ENCODE measurements at places on chromosomes 5 and 9. TPM values are rescaled to one million over a fixed set of nuclear protein-coding genes. Genes with fewer than 3 reads are reported as not detected.

GPR151 gene
- not detected for total RNA-seq

PCDHB5 gene
- 6.4 TPM for total RNA-seq

TICAM2 gene
- total RNA-seq = 1.5 TPM

OR1J1 gene
- total RNA-seq = not detected

TMEM232 gene
- total RNA-seq = 2.0 TPM

DIAPH1 gene
- total RNA-seq = 63.6 TPM

IL9 gene
- total RNA-seq = not detected

PRDM9 gene
- total RNA-seq = not detected

OLFML2A gene
- total RNA-seq = 11.4 TPM

CLIC3 gene
- total RNA-seq = 0.32 TPM

DNA sequence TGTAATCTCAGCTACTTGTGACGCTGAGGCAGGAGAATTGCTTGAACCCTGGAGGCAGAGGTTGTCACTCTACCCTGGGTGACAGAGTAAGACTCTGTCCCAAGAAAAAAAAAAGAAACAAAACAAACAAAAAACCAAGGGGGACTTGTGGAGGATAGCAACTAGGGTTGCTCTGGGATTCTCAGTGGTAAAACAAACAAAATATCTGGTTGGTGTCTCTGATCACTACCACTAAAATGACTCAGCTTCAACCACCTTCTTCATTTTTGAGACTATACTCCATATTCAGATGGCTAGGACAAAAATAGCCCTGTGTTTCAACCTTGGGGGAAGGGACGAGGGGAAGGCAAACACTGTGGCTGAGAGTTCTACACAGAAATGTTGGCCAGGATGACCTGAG lies 110.3 kb downstream of the ARRDC3 start:
- DNase-seq = no peak

GRCh38 chr5:58753446-58753845 lies 170.6 kb downstream of the RAB3C start:
- DNase-seq = no peak

DNA sequence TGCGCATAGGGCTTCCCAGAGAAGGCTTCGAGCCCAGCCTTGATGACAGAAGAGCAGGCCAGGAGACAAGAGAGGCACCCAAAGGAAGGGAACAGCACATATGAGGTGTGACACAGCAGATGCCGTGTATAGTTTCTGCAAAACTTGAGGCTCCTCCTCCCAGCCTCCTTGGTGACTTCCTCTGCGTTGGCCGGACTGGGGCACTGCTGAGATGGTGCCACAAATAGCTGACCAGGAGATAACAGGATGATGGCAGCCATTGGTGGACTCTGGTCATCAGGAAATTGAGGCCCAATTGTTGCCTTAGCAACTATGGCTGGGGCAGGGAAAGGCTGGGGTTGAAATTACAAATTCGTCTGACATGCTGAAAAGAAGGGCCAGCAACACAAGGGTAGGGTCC lies 4.8 kb upstream of the ZNF79 start:
- no peak for DNase-seq

DNA sequence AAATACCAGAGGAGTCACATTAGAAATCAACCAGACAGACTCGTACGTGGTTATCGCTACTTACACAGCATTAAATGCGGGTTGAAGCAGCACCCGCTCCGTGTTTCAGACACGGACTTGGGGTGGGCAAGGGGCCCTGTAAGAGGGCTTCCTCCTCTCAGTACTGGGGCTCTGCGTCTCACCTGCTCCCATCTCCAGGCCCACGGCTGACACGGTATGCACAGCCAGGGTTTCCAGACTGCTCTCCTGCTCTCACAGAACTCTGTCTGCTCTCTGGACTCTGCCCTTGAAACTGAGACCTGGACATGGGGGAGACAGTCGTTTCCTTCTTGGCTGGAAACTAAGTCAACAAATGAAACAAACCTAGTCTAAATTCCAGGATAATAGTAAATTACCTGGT lies 24.7 kb upstream of the RASGEF1C start:
- no peak for DNase-seq

- DNase-seq = no peak
These were observed 168.7 kb downstream of the C5orf15 start for GRCh38 chr5:133799571-133800237.

DNA sequence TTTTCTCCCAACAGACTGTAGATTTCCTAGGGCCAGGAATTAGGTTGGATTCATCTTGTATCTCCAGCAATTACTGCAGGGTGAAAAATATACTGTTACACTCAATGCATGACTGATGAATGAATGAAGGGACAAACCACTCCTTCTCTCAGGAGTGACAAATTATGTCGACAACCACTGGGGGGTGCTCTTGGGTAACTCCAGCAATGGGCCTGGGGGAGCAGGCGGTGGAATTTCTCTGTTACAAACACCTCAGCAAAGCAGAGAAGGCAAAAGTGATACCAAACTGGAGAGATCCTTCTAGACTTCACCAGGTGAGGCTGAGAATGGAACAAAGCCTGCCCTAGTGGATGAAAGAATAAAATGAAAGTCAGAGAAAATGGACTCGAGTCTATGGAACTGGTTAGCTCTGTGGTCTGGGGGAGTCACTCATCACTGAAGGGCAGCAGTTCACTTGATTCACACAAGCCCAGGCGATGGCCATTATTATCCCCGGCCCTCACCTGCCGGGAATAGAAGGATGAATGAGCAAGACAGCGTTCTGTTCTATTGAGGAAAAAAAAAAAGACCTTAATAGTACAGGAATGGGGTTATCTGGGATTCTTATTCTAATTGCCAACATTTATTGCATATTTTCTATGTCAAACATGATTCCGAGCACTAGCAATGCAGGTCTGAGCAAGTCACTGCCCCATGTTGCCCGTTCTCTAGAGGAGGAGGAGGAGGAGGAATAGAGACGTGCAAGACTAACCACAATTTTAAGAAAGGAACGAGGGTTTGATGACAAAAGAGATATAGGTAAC lies 341.1 kb downstream of the ASTN2 start:
- DNase-seq = no peak

DNA sequence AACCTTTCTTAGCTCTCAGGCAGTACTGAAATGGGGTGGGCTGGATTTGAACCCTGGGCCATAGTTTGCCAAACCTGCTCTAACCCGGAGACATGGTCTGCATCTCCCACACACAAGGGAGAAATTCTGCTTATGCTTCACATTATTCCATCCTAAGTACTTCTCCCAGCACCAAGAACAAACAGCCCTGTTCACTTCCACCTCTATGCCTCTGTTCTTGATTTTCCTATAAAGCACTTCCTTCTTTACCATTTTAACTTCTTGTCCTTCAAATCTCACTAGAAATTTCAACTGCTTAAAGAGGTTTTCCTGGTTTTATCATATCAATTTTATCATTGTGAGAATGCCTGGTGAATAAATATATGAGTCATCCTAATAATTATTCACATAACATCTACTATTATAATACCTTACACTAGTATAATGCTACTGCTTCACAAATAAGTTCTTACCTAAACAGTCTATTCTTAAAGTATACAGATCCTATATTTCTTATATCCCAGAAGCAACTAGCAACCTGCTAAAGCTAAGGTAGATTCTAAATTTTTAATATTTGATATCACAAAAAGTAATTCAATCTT lies 12.7 kb downstream of the FEM1C start:
- DNase-seq = no peak

GRCh38 chr5:135011355-135012032 lies 22.5 kb downstream of the PITX1 start:
- peak; percentile 37 for DNase-seq

DNA sequence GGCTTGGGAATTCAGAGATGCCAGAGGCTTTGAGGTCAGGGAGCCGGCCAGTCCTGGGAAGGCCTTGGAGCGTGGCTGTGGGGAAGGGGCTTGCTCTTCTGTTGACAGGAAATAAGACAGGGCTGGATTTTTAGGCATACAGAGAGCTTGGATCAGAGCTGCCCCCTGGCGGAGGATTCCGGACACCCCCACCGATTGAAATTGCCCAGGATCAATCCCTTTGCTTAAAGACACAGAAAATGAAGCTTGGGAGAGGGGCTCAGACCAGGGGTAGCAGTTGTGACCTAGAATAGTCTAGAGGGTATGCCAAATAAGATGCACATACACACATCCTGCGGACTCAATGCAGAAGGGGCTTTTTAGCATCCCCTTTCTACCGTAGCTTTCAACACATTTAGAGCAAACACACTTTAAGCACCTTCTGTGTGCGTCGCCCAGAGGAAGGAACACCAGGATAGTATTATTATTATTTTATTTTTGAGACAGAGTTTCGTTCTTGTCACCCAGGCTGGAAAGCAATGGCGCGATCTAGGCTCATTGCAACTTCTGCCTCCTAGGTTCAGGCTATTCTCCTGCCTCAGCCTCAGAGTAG lies 1.7 kb upstream of the NTMT1 start:
- DNase-seq = no peak

- DNase-seq = no peak
These were observed 65.1 kb upstream of the NEURL1B start for GRCh38 chr5:172575816-172576545.

- DNase-seq = no peak
These were observed at the start of gene NACC2 for GRCh38 chr9:136095070-136096058. Gene NACC2 (minus strand): TSS chr9:136095289. CDS start chr9:136050521, 44,768 bp downstream.

DNA sequence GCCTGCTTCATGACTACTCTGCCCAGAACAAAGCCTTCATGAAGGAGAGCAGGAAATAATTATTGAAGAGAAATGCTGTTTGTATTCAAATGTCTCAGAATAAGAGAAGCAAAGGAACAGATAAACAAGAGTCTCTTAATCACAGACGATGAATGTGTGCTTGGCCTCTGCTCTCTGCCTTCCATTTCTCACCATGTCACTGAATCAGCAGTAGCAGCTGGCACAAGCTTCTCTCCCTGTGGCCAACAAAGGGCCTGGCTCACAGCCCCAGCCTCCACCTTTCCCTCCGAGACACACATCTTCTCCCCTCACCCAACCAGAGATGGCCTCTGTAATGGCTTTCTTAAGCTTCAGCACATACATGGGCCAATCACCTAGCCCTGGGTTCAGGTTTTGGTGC lies 128.1 kb upstream of the SLIT3 start:
- no peak for DNase-seq

DNA sequence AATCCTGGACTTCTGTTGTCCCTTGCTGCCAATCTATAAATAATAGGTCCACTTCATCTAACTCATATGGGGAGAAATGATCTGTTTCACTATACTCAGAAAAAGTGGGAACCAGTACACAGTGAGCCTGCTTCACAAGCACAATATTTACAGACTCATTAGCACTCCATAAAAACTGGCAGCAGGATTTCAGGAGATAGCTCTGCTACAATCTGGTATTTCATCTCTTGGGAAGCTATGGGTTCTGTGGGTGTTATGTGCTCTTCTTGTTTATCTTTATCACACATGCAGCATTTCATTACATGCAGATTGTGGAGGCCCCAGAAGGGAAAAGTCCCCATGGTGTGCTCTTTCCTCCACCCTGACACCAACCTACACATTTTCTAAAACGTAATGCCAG lies 33.2 kb downstream of the UGT3A2 start:
- no peak for DNase-seq

DNA sequence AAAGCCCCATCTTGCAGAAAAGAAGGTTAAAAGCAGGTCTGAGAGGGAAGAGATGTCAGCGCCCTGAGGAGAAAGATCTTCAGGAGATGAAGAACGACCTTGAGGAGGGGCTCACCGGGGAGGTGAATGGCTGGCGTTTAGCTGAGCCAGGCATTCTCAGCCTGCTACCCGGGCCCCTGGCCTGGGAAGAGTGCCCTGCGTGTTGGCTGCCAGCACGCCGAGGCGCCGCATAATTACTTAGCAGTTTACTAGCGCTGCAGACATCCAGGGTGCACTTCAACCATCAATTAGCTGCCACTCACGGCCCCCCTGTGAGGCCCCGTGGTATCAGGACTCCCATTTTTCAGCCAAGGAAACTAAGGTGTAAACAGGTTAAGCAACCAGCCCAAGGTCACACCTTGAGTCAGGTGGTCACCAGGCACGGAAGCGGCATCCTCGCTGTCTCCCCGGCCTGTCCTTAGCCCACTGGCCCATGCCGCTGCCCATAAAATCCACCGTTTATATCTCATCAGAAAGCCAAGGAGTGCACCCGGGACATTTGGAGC lies 551.9 kb downstream of the BNC2 start:
- DNase-seq = no peak

DNA sequence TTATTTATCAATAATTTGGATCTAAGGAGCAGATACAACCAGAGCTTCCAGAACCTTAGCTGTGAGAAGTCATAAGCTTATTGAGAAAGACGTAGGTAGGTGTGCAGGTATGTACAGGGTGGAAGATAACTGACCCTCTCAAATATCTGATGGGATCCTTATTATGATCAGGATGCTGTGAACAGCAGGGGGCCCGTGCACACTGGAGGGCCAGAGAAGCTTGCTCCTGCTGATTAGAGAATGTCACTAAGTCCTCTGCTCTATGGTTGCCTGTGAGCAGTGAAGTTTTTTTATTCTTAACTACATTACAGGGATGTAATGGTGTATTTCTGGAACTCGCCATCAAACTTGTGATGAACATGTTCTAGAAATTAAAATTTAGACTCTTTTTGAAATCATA lies 108.9 kb upstream of the POU5F2 start:
- no peak for DNase-seq
